Activated naive CD4-positive, alpha-beta T cell treated with anti-CD3 and anti-CD28 coated beads, Interleukin-2, amount 10 ng/mL, durations not matched to agents 7 days and 5 days (primary cell): ENCODE measurements at places on chromosomes 3 and 15.

DNA sequence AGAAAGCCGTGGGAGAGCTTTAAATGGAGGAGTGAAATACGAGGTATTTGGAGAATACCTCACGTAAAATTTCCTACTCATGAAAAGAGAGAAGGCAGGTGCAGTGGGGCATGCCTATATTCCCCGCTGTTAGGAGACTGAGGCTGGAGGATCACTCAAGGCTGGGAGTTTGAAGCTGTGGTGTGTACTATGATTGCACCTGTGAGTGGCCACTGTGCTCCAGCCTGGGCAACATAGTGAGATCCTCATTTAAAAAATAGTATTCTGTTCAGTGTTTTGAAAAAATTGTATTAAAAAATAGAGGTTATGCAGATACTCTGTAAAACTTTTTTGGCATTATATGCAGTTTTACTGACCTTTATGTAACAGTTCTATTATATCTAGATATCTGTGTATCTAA is 20.0 kb downstream of the UBE2E1 start:
- DNase-seq, result no peak

GRCh38 chr3:196502775-196503195 is 783 bp downstream of the RNF168 start:
- DNase-seq, result peak; percentile 74

DNA sequence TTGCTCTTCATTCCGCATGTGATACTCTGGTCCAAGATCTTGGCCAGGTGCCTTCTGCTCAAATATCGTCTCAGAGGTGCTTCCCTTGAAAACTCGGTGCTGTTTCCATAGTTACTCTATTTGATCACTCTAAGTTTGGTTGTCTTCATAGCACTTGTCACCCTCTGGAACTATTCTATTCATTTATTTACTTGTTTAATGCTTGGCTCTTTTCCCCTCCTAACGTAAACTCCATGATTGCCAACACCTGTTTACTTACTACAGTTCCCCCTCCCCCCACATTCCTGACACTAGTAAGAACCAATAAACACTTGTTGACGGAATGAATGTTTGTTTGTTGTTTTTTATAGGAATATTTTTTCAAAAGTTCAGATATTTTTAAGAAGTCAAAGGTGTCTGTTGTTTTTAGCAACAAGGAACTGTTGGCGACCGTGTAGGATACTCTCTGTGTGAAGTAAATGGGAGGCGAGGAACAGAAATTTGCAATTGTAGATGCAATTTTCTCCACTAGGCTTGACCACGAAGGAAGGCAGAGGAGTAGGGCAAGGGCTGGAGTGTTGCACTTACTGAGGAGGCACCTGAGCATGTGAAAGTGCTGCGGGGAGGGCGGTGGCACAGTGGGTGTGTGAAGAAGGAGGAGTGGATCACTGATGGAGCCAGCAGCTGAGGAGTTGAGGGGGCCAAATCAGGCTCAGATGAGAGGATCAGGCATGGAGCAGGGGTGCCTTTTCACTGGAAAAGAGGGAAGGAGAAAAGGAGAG is 48.4 kb downstream of the MOBP start:
- DNase-seq, result no peak

- DNase-seq, result no peak
Observed at GRCh38 chr15:68051109-68051508, 3.0 kb upstream of the PIAS1 start.

DNA sequence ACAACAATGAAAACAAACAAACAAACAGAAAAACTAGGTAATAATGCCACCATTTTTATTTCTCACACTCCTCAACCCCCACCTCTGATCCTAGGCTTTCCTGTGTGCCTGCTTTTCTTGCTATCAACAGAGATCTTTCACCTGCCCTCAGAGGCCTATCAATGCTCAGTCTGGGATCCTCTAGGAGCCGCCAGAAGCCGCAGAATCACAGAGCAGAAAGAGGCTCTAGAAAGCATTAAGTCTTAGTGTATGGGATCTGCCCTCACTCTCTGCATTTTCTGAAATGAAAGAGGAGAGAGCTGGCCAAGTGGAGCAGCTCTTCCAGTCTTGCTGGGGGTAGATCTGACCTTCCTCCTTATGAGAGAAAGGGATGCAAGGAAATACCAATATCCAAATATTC is 306.8 kb downstream of the TUSC7 start:
- no peak for DNase-seq
